ENCODE measurements at places on chromosomes 13 and 19.

DNA sequence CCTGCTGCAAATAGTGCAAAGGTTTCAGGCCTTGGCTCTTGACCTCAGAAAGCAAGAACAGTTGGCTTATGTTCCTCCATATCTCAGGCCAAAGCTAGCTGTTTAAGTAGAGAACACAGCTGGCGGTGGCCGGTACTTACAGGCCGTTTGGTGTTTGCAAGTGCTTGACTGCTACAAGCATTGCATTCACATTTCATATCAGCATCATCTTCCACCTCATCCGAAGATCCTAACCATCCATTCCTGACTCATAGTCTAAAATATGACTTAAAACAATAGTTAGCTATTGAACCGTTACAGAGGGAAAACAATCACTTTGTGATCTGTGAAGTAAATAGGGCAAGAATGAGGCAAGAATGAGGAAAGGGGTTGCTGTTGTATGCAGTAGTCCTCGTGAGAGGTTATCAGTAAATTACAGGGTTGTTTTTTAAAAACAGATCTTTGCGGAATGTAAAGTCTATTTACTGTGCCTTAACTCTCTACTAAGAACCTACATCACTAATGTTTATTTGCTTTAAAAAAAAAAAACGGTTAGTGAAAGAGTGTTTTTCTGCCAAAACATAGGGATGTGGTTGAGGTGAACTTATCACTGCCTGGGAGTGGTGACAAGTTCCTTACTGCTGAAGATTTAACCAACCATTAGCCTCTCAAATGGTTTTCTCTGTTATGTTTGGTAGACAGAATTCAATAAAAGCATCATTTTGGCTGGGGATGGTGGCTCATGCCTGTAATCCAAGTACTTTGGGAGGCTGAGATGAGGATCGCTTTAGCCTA is 21.6 kb upstream of the WDR88 start:
- DNase-seq = no peak

- peak; percentile 94 for DNase-seq
Measured at GRCh38 chr19:10380313-10381102, at the start of gene TYK2. Gene TYK2 (minus strand): TSS chr19:10380572. CDS start chr19:10378406, 2,166 bp downstream.

GRCh38 chr19:42081584-42082203 is 5.7 kb downstream of the ZNF574 start:
- DNase-seq = no peak

- DNase-seq = no peak
Measured at GRCh38 chr13:26819046-26819445, 58.5 kb upstream of the GPR12 start.

DNA sequence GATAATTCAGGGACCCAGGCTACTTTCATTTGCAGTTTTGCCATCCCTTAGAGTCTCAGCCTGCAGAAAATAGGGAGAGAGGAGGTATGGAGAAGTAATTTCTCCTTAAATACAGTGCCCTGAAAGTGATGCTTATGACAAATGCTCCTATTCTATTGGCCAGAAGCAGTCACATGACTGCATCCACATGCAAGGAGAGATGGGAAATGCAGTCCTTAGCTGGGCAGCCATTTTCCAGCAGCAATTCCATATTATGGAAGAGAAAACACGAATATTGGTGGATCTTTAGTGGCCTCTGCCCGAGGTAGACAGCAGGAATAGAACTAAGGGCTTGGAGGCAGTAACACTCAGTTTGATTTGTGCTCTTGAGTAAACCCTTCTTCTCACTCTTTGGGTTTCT is 39.4 kb downstream of the VAV1 start:
- DNase-seq = no peak

GRCh38 chr19:47275791-47276461 is 1.2 kb downstream of the INAFM1 start:
- no peak for DNase-seq

DNA sequence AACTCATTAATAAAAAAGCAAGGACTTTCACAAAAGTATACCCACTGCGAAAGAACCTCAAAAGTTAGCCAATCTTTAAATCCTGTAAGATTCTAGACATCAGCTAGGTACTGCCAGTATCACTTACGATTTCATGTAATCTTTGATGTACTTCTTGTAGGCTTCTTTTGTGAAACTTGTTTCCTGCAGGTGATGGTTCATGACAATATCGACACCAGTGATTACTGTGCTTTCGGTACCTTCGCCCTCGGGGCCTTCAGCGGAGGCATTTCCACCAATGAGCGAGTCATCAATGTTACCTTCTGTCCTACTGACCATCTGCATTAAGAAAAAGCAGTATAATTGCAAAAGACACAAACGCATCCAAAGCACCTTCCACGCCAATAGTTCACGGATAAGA is 1.1 kb downstream of the TPT1 start:
- DNase-seq = no peak

DNA sequence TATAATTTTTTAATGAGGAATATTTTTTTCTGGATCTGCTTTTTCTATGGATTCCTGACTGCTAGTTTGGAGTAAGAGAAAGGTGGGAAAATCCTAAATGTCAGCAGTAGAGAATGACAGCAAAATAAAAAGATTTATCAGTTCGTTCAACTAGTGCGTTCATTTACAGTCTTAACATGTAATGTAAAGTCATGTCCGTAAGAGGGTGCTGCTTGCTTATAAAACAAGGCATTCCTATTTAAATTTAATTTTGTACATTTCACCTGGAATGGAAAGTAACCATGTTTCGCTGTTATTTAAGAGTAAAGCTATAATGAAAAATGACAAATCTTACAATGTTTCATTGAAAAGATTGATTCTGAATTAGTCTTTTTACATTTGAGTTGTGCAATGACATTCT is 76.6 kb downstream of the ZMYM2 start:
- DNase-seq = no peak

GRCh38 chr19:4288091-4288777 is 9.2 kb downstream of the SHD start:
- DNase-seq = no peak

DNA sequence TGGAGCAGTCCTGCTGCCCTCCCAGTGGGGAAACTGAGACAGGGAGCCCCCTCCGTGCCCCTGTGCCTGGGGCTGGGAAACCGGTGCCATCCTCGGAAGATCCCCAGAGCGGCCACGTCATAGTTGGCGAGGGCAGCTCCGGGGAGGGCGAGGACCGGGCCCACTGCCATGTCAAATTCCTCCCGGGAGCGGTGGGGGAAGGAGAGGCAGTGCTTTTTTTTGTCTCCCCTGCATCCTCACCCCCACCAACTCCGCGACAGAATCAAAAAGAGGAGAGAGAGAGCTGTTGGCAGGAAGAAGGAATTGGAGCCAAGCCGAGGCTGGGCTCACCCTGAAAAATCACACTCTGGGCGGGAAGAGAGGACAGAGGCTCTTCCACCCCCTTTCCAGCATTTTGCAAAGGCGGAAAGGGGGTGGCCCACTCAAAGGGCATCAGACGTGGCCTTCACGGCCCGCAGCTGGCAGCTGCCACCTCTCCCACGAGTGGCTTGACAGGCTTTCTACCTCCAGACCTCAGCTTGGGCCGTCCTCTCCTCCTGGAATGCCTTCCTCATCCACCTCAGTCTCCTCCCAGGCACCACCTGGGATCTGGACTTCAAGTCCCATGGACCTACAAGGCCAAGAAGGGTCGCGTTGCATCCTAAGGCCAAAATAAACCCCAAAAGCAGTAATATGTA is 19.6 kb upstream of the NFIC start:
- DNase-seq = no peak

DNA sequence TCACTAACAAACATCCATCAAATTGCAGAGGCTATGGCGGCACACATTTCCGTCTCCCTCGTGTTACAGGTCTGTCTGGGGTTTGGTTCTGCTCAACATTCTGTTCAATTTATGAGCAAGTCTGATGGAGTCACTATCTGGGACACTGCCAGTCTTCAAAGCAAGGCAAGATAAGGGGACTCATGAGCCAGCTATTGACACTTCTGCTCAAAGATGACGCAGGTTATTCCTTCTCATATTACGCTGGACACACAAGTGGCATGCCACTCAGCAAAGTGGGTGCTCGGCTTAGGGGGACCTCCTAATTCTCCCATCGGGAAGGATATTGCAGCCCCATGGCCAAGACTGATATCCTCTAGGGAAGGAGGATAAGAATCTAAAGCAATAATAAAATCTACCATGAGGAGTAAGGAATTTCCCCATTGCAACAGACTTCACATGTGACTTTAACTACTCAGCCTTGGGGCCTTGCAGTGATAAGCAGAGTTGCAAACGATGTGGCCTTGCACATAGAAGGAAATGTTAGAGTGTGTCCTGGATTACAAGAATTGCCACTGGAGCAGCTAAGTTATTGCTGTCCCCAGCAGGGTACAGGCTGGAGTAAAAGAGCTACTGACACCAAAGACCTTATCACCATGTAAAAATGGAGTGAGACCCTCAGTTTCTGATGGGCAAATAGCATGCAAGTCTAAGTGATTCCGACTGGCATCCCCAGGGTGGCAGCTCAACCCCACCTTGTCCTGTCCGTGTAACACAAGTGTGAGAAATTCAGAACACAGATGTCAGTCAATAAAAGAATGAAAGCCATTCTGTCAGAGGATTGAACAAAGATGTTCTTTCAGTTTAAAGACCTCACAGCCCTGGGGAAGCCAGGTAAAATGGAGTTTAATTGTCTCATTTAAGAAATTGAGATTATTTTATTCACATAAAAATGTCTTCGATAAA is 306.1 kb downstream of the IRS2 start:
- no peak for DNase-seq

- DNase-seq = no peak
Measured at GRCh38 chr13:113926951-113927660, 46.8 kb downstream of the C13orf46 start.

GRCh38 chr19:13347367-13347766 is 158.9 kb downstream of the CACNA1A start:
- DNase-seq = no peak

DNA sequence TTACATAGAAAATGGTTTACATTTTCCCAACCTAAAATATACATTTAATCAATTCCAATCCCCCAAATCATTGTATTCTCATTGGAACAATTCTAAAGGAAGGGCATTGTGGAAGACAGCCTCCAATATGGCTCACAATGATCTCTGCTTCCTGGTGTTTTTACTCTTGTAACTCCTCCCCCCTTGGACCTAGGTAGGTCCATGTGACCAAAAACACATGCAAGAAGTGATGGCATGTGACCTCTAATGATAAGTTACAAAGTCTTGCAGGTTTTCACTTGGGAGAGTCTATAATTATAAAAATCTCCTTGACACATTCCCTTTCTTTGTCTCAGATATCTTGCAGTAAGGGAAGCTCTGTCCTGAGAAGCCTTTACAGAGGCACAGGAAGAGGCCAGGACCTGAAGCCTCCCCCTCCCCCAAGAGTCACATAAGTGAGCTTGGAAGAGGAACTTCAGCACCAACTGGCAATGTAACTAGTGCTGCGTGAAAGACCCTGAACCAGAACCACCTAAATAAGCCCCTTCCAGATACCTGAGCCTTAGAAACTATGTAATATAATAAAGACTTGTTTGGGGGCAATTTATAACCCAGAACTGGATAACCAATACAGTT is 816.2 kb upstream of the ATXN8OS start:
- no peak for DNase-seq

DNA sequence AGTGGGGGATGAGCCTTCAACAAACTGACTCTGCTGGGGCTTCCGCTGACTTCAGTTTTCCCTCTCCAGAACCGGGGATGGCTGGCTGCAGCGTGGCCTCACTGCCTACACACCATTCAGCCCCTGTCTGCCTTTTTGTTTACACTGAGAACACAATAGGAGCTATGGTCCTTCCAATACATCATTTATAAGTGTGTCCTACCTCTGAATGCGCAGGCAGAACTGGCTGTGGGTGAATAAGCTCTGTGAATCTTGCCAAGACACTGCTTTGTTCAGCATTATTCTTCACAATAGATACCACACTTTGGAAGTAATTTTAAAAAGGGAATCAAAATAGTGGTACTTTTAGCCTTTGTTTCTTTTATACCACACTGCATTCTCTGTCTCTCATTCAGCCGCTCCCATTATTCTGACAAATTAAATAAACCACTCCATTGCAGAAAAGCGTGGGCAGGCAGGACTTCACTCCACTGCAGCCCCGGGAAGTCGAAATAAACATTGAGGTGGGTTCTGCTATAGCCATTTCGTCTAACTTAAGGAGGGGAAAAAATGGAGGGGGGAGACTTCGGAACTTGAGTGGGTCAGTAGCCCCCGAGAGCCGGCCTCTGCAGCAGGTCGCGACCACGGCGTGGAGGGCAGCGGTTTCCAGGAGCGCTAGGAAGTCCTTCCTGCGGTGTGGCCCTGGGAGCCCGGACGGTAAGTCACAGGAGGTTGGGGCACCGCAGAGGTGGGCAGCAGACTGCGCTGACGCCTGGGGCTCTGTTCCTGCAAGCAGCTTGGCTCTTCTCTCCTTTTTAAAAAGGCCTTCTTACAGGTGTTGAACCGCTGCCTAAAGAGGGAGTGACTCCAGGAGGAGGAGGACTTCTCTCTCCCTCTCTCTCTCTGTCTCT is 94.8 kb upstream of the SOX1 start:
- no peak for DNase-seq

GRCh38 chr19:30648866-30649862 is 277.0 kb downstream of the ZNF536 start:
- DNase-seq = no peak

- DNase-seq = no peak
Measured at GRCh38 chr19:35266520-35267352, 2.0 kb upstream of the USF2 start.

- DNase-seq = no peak
Measured at GRCh38 chr13:100733261-100733660, 58.7 kb upstream of the TMTC4 start.

DNA sequence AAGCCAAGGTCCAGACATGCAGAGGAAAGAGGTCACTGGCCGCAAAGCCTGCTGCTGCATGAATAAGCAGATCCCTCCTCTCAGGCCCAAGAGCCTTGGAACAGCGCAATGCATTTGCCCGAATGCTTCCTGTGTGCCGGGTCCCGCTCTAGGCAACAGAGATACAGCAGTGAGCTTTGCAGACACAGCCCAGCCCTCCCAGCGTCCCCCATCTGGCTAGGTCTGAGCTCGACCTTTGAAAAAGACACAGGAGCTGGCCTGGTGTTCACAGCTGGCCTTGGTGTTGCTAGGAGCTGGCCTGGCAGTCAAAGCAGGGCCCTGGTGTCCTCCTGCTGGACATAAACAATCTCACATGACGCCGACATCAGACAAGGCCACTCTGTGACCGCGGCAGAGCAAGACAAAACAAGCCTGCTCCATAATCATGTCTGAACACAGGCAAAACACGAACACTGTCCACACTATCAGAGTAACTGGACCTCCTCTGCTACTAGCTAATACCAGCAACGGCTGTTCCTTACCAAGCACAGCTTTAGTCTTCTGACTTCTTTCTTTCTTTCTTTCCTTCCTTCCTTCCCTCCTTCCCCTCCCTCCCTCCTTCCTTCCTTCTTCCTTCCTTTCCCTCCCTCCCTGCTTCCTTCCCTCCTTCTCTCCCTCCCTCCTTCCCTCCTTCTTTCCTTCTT is 5.7 kb upstream of the PEX11G start:
- DNase-seq = no peak

DNA sequence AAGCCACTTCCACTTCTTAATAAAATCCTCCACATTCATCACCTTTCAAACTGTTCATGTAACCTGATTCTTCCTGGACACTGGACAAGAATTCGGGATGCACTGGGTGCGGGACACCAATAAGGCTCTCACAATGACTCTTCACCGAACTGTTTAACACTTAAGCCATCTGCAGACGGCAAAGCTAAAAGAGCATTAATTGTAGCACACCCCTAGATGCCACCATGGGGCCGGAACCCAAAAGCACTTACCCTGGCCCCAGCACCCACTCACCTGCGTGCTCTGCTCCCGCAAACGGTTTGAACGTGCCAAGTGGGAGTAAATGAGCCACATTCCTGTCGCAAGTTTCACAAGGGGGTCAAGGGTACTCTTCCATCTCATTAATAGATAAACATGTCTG is 254.3 kb upstream of the PRR20A start:
- no peak for DNase-seq

GRCh38 chr13:32850316-32851052 is 165.7 kb upstream of the KL start:
- DNase-seq = no peak

- DNase-seq = no peak
Measured at GRCh38 chr19:48928164-48929025, 5.1 kb upstream of the DHDH start.
